Sigmoid colon (tissue), 7 donors: ENCODE measurements at places on chromosomes 5 and 9. TPM values are rescaled to one million over a fixed set of nuclear protein-coding genes. Genes with fewer than 3 reads are reported as not detected.

DNA sequence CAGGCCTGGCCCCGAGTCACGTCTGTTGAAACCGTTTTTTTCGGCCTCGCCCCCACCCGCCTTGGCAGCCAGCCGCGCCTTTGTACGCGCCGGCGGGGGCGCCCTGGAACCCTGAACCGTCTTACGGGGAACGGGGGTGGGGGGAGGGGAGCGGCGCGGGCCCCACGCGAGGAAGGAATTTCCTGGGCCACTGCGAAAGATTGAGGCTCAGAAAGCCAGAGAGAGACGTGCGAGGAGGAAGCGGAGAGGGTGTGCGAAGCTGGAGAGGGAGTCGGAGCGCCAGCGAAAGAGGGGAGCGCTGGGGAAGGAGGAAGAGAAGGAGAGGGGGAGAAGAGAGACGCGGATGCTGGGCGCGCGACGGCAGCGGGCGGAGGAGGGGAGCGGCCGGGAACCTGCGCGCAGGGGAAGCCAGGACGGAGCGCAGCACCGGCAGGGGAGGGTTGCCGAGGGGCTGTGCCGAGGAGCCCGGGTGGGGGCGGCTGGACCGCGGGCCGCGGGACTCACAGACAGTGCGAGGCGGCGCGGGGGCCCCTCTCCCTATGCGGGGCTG is 4.6 kb upstream of the PRDM12 start:
- H3K36me3 ChIP-seq = no peaks in the 10 kb centered on the region
- peaks cover 78% of the 10 kb centered on the region for H3K27me3 ChIP-seq
- peaks cover 57% of the 10 kb centered on the region for H3K4me1 ChIP-seq
- H3K4me3 ChIP-seq = peak overlapping the region; percentile 42
- no peak overlapping the region for H3K27ac ChIP-seq

DNA sequence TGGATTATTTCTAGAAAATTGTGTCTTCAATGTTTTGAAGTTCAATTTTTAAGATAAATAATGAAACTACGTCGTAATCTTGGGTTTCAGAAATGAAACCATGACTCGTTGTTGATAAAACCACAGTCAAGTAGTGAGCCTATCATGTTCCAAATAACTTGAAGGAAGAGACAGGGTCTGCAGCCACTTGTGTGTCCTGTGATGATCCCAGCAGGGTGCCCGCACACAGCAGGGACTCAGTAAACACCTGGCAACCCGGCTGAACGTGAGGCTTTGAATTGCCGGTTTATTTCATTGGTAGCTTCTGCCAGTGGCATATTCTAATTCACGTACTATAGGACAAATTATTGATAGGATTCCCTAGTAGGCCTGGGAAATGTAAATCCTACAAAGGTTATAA is 679.6 kb downstream of the IRX1 start:
- H3K27ac ChIP-seq = no peak overlapping the region
- no peaks in the 10 kb centered on the region for H3K4me1 ChIP-seq
- H3K4me3 ChIP-seq = no peak overlapping the region
- no peak for DNase-seq
- H3K27me3 ChIP-seq = no peaks in the 10 kb centered on the region

DNA sequence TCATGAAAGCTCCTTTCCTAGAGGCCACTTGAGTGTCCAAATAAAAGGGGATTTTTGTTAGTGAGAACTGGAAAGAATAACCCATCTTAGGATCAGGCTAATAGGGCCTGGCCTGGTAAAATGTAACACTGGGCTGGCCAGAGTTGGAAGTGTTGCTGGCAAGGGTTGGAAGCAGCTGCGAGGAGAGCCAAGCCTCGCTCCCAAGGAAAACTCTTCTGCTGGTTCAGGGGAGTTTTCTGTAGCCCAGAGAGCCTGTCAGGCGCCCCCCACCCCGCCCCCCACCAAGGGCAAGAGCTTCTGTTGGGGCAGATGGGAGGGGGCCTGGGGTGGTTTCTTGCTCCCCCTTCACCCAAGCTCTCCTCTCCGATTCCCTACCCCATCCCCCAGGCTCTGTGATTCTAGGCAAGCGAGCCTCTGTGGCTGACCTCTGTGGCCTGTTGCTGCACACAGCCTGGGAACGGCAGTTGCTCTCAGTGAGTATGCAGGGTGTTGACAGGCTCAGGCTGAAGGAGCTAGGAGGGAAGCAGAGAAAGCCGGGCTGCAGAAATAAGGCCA is 547.8 kb downstream of the CCDC171 start:
- H3K27ac ChIP-seq = peak overlapping the region; percentile 20
- H3K27me3 ChIP-seq = no peaks in the 10 kb centered on the region
- peak; percentile 80 for DNase-seq
- H3K36me3 ChIP-seq = no peaks in the 10 kb centered on the region
- H3K4me1 ChIP-seq = peaks cover 12% of the 10 kb centered on the region
- no peak overlapping the region for H3K4me3 ChIP-seq

Gene ZNF366
- total RNA-seq = 2.2 TPM

Gene RXFP3
- not detected for total RNA-seq

DNA sequence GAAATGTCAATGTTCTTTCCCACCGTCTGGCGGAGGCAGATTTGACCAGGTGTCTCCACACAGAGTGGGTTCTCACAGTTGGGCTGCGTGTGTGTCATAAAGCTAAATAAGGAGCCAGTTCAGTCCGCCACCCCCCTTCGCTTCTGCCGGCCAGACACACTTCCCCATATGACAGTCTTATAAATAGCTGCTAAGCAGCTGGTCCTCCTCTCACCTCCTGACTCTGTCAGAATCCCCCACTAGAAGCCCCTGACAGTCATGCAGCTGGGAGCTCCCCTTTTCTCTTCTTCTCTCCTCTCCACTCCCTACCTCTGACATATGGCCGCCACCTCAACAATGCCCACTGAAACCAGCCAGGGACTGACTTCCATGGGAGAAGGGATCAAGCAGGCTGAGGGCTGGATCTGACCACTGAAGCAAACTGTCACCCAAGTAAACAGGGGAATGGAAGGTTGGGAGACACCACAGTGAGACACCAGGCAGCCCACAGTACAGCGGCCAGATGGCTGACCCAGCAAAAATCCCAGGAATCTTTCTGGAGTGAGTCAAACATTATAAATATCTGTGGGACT is 141.9 kb upstream of the EFNA5 start:
- H3K4me3 ChIP-seq = no peak overlapping the region
- no peaks in the 10 kb centered on the region for H3K27me3 ChIP-seq
- no peaks in the 10 kb centered on the region for H3K36me3 ChIP-seq
- H3K27ac ChIP-seq = no peak overlapping the region
- no peak for DNase-seq

- no peak overlapping the region for H3K27ac ChIP-seq
- no peak overlapping the region for H3K4me3 ChIP-seq
- no peaks in the 10 kb centered on the region for H3K27me3 ChIP-seq
- no peaks in the 10 kb centered on the region for H3K36me3 ChIP-seq
Measured at GRCh38 chr5:180105827-180106312, 34.3 kb upstream of the RNF130 start.

Gene POMT1
- total RNA-seq = 61.2 TPM

DNA sequence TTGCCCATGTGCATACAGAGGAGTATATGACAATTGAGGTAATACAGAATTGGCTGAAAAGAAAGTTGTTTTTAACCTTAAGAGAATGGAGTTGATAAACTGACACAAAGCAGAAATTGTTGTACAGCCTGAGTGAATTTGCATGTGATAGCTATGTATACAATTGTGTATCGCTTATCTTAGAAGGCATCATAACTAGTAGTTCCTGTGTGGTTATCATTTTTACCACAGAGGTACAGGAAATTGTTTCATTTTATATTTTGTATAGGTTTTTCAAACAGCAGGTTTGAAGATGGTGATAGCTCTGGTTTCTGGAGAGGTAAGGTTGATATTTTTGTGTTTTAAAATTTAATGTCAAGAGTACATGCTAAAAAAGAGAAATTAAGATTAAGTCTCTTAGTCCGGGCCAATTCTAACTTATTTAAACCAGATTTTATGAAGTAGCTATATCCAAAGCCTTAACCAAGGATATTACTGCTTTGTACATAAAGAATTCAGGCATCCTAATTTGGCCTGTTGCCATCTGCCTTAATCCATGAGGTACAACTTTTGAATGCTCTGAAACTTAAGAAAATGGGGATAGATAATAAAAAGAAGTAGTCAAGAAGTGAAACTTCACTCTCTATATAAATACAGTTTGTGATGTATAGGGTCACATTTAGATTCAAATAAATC is 26.0 kb downstream of the DDX4 start:
- H3K27me3 ChIP-seq = no peaks in the 10 kb centered on the region
- no peak overlapping the region for H3K27ac ChIP-seq
- no peaks in the 10 kb centered on the region for H3K4me1 ChIP-seq

Gene NTNG2
- total RNA-seq = 0.28 TPM

- no peak overlapping the region for H3K4me3 ChIP-seq
- no peak for DNase-seq
- no peak overlapping the region for H3K27ac ChIP-seq
- no peaks in the 10 kb centered on the region for H3K36me3 ChIP-seq
Measured at GRCh38 chr5:43410414-43410813, 1.8 kb downstream of the CCL28 start.

Gene DPH7
- 28.5 TPM for total RNA-seq

GRCh38 chr9:107276966-107277710 is 5.9 kb upstream of the RAD23B start:
- no peaks in the 10 kb centered on the region for H3K27me3 ChIP-seq
- H3K27ac ChIP-seq = no peak overlapping the region
- no peak for DNase-seq
- H3K4me1 ChIP-seq = no peaks in the 10 kb centered on the region
- H3K36me3 ChIP-seq = no peaks in the 10 kb centered on the region

- H3K4me1 ChIP-seq = no peaks in the 10 kb centered on the region
- peaks cover 5% of the 10 kb centered on the region for H3K27me3 ChIP-seq
- H3K27ac ChIP-seq = no peak overlapping the region
Measured at GRCh38 chr9:74493512-74493911, 3.6 kb upstream of the RORB start.

Gene SLC6A19
- not detected for total RNA-seq

DNA sequence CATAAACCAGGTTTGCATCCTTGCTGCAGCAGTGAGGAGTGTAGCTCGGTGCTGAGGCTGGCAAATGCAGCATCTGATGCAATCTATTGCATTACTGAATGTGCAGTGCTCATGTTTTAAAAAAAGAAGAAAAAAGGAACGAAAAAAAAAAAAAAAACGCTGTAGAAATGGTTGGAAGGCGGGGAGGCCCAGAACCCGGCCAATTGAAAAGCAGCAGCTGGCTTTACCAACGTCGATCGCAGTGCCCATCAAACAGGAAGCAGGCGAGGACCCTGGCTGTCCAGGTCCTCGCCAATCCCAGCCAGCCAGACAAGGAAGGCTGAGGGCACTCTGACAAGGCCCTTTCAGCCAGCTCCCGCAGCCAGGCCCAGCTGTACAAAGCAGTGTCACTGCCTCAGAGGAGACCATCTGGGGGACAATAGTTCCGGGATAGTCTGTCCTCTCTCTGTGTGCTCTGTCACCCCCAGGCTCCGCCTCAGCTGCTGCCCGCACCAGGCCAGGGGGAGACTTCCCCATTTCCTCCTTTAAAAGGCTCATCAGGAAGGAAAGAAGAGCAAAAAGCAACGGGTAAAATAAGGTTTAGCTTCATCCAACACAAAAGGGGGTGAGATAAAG is 21.8 kb upstream of the CPEB4 start:
- H3K4me1 ChIP-seq = no peaks in the 10 kb centered on the region
- peak; percentile 71 for DNase-seq
- H3K27ac ChIP-seq = peak overlapping the region; percentile 9
- no peaks in the 10 kb centered on the region for H3K27me3 ChIP-seq

Gene CCDC183
- total RNA-seq = 0.71 TPM

- no peak overlapping the region for H3K27ac ChIP-seq
- DNase-seq = no peak
- no peaks in the 10 kb centered on the region for H3K36me3 ChIP-seq
- no peak overlapping the region for H3K4me3 ChIP-seq
Measured at GRCh38 chr5:44887722-44888121, 79.0 kb downstream of the MRPS30 start.

DNA sequence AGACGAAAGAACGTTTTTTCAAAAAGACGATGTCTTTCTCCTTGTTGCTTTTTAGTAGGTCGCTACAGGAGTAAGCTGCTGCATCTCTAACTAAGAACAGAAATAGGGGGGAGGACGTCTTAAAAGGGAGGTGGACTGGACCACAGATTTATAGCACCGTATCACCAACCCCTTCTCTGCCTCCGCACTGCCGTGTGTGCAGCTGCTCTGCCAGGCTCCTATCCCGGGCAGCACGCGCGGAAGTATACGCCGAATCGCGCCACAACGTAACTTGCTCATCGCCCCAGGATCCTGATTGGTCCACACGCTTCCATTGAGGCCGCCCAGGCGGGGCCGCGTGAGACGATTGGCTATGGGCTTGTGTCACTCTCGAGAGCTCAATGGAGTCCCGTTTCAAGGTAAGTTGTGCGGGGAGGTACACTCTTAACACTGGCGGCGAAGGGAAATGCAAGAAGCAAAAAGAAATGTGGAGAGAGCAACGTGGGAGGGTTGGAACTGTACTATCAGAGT is at the start of gene ELAVL2:
TSS of gene ELAVL2 (minus strand) at position 121 of the 510 bp plus-strand sequence. CDS start 64,006 bp downstream, outside the sequence.
- no peaks in the 10 kb centered on the region for H3K36me3 ChIP-seq
- peak within 1 kb of the TSS; percentile 38 for H3K4me3 ChIP-seq
- H3K27me3 ChIP-seq = peaks cover 35% of the 10 kb centered on the region
- peaks cover 28% of the 10 kb centered on the region for H3K4me1 ChIP-seq

DNA sequence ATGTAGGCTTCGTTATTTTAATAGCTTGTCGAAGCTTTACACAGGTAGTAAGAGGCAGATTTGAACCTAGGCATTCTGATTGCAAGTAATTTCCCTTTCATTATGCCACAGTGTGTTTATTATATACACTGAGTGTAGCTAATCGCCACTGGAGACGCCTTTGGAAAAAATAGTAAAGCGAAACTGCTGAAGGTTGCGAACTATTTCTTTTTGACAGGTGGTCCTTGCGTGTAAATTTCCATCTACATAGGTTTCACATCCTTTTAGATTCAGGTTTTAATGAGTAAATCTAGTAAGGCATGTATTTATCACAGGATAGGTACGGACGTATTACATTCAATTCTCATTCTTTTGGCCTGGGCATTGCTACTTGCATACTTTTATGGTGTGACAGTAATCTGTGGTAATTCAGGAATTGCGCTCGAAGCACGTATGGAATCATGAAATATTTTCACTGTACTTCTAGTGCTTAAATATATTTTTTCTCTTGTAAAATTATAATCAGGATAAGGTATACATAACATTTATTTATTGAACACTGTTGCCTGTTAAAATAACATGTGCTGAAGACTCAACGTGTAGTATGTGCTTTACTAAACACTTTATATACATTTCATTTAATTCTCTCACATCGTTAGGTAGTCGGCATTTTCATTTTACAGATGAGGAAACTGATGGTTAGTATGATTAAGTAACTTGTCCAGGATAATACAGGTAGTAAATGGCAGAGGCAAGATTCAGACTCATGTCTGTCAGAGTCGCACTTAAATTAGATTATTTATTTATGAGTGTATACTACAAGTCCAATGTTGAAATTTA is 1.8 kb downstream of the MARCHF6 start:
- H3K4me1 ChIP-seq = peaks cover 42% of the 10 kb centered on the region
- H3K27ac ChIP-seq = peak overlapping the region; percentile 99
- H3K36me3 ChIP-seq = no peaks in the 10 kb centered on the region

- no peaks in the 10 kb centered on the region for H3K27me3 ChIP-seq
- H3K27ac ChIP-seq = no peak overlapping the region
- H3K36me3 ChIP-seq = peaks cover 3% of the 10 kb centered on the region
Measured at GRCh38 chr9:113590991-113591898, 127.7 kb downstream of the RGS3 start.

Gene PCDH12
- total RNA-seq = 6.2 TPM
